Left renal pelvis (tissue), 4 donors: ENCODE measurements at places on chromosomes 7 and 10. TPM values are rescaled to one million over a fixed set of nuclear protein-coding genes. Genes with fewer than 3 reads are reported as not detected.
A peak's percentile ranks its signal among the peaks of the same experiment; 100 is the strongest.

- no peak for DNase-seq
Observed at GRCh38 chr7:151904270-151904669, 27.4 kb upstream of the PRKAG2 start.

GRCh38 chr7:95986178-95986764 lies 213.9 kb downstream of the DYNC1I1 start:
- no peak for DNase-seq

- DNase-seq, result no peak
Observed at GRCh38 chr10:13633689-13634088, 46.9 kb downstream of the PRPF18 start.

- DNase-seq, result no peak
Observed at GRCh38 chr7:11237742-11238141, 264.1 kb downstream of the PHF14 start.

GRCh38 chr10:106857213-106857612 lies 307.3 kb downstream of the SORCS1 start:
- no peak for DNase-seq

DNA sequence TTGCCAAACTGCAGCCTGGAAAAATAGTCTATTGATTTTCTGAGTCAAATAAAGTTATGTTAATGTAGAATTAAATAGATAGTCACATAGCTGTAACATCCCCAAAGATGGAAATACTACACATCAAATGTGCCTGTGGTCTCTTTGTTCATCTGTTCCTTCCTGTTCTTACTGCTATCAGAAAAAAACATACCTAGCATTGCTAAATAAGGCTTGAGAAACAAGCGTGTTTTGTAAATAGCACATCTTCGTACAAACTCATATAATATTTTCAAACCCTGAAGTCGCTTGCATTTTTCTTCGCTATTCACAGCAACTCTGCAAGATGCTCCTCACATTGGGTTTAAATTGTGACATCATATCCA lies 116.1 kb downstream of the KLF6 start:
- no peak for DNase-seq

DNA sequence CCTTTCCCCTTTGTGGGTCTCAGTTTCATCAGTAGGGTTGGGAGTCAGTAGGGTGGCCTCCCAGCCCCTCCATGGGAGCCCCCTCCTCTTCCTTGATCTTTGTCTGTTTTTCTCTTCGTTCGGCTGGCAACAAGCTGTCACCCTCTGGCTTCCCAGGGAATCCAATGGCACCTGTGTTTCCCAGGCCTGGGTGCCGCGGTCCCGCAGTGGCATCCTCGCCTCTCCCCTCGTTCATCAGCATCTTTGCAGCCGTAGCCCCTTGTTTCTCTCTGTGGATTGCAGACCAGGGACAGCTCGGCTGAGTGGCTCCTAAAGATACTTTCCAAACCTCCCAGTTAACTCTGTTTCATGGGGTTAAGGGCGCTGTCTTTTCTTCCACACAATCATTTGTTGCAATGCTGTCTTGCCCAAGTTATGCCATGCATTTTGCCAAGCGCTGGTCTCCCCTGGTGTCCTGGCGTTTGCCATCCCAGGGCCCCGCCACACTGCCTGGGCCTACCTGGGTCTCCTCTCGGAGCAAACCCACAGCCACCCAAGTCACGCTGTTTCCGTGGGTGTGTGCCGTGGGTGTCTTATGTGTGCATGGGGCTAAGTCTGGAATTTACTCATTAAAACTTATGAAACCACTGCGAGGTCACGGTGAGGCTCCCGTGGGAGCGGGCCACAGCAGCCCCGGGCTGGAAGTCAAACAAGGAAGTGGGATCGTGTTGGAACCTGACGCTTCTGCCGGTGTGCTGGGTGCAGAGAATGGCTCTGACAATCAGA lies 189.4 kb upstream of the SHH start:
- no peak for DNase-seq

- peak; percentile 35 for DNase-seq
Observed at GRCh38 chr7:148916186-148916585, 32.1 kb upstream of the EZH2 start.

GRCh38 chr10:125034675-125035074 lies 92.8 kb downstream of the ZRANB1 start:
- DNase-seq, result no peak

- DNase-seq, result no peak
Observed at GRCh38 chr7:23717788-23718187, 7.8 kb downstream of the STK31 start.

DNA sequence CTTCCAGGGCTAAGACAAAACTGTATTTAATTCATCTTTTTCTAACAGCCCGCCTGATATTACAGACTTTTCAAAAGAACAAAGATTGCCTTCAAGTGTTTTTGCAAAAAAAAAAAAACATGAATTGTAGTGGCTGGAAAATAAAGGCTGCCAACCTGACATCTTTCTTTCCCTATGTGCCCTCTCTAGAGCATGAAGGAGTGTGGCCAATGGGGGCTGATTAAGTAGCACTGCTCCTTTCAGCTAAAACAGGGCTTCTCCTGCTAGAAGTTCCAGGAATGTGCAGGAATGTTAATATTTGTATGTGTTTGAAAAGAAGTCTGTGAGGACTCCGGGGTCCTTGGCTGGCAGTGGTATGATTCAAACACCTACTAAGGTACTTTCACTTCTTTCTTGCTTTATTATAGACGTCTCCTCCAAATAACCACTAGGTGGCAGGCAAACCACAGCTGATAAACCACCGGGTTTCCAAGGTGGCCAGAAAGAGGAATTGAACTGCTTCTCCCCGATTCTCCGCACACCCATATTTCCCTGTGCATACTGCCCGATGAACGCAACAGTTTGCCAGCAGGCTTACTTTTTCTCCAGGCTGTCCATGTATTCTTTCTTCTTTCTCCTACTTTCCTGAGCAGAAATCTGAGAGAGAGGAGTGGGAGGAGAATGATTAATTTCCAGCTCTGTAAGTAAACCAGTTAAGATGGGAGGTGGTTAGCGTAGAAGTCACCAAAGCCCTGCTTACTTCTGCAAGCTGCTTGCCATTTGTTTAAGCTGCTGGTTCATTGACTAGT lies 56.8 kb upstream of the DGKI start:
- DNase-seq, result no peak

DNA sequence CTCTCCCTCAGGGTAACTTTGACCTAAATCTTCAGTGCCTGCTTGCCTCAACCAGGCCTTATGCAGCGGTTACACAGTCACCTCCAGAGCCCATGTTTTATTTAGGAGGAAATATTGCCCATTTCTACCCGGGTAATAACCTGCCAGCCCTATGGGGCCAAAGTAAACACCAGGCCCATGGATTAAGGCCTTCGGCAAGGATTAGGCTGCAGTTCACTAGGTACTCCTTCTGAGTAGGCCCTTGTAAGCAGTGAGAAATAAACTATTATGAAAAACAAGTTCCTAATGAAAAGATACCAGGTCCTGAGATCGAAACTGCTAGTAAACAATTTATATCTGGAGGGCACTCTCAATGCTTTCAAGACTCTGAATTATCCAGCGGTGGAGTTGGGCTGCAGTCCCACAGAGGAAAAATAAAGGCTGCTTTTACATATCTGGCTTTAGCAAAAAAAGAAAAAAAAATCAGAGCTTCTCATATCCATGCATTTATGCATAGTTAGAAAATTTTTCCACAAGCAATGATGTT lies 3.7 kb upstream of the HOXA10 start:
- DNase-seq, result no peak

GRCh38 chr7:148753224-148753623 lies 54.5 kb downstream of the CUL1 start:
- no peak for DNase-seq

DNA sequence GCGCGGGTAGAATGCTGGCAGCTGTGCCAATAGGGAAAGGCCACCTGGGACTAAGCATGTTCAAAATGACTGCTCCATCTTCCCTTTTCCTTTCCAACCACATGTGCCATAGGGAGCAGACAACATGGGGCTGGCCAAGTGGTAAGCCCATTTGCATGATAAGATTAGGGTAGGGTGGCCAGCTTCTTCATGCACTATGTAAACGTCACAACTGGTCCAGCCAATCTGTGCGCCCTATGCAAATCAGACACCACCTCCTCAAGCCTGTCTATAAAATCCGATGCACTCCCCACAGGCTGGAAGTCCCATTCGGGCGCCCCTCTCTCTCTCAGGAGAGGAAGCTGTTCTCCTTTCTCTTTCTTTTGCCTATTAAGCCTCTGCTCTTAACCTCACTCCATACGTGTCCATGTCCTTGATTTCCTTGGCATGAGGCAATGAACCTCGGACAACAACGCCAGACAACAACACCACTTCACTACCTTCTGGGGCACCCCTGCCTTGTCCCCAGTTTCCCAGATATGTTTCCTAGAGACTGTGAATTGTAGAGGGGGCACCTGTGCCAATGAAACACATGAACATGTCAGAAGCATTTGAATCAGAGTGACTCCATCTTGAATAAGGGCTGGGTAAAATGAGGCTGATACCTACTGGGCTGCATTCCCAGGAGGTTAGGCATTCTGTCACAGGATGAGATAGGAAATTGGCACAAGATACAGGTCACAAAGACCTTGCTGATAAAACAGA lies 19.1 kb upstream of the EXOC6 start:
- DNase-seq, result no peak

GRCh38 chr10:32204606-32205005 lies 142.4 kb downstream of the EPC1 start:
- no peak for DNase-seq

GRCh38 chr7:130444234-130444633 lies 3.4 kb upstream of the CEP41 start:
- no peak for DNase-seq

GRCh38 chr7:43926798-43927123 lies 525 bp downstream of the UBE2D4 start:
- DNase-seq, result no peak

DNA sequence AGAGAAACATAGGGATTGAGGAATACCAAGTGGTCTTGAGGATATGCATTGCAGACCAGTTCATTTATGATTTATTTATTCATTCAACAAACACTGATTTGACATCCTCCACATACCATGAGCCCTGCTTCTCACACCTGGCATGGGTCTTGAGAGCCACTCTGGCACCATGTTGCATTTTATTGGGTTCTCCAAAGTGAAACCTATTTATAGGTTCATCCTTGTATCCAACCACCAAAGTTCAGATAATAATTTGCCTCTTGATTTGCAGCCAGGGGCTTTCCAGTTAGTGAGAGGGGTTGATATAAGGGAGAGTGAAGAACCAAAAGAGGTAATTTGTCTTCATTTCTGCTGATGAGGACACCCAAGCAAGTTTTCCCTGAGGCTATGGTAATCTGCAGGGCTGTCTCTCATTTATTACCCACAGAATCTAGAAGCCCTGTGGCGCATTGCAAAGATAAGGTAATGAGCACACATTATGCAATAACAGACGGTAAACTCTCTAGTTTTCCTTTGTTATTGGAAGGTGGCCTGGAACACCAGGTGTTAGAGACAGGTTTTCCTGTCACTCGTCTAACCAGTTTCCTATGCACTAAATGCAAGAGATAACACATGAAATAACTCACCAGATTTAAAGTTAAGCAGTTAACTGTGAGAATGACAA lies 28.8 kb upstream of the ICA1 start:
- DNase-seq, result no peak

DNA sequence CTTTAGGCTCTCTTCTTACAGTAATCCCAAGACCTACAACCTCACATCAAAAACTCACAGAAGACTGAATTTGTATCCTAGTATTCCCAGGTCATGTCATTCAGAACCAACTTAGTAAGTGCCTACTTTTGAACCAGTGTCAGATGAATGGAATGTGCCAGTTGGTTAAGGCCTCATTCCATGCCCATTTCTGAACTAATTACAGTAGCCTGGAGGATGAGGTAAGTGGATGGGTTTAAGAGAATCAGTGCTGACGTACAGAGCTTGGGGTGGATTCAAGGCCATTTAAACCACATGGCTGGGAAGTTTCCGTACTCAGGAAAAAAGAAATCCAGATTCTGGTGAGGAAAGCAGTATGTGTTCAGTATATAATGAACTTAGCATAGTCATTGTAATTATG lies 21.9 kb upstream of the FOXP2 start:
- no peak for DNase-seq

DNA sequence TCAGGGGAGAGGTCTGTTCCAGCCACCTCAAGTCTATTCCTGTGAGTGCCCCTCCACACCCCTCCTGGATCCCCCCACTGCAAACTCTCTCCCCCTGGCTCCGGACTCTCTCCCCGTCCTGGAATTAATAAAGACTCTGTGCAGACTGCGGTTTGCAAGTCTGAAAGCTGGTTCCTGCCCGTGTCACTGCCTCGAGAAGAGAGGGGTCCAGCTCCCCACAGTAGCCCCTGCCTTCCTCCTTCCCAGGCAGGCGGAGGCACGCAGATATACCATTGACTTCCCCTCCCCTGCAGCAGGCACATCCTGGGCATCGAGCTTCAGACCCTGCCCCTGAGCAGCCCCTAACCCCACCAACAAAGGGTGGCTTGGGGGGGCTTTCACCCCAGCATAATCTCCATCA lies 2.2 kb upstream of the ELN start:
- DNase-seq, result no peak

- no peak for DNase-seq
Observed at GRCh38 chr7:135174941-135175340, 4.4 kb upstream of the CYREN start.

- no peak for DNase-seq
Observed at GRCh38 chr10:74058658-74059057, 60.7 kb downstream of the VCL start.

DNA sequence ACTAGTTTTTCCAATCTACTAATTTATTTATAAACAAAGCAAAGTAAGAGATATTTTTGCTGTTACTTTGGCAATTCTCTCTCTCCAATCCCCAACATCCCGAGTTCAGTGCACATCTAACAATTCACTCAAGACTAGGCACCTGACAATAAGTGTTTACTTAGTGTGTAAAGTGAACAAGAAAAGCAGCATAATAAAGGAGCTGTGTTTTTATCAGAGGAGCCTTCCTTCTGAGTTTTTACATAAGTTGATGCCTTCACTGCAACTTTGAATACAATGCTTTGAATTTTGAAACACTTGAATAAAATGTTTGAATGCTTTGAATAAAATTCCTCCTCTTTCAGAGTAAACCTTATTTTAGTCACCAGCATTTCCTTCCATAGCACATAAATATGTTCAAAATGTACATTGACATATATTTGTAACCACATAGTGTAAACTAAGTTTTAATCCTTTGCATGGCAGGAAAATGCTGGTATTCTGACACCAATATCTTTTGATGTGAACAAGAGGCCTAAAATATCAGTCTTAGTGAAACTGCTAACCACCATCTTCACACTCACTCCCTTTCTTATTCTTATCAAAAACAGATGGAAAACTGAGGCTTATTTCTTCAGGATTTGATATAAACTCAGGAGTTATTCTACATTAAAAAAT lies 11.4 kb downstream of the PDK4 start:
- DNase-seq, result no peak

GRCh38 chr7:74525881-74526280 lies 72.2 kb downstream of the GTF2IRD1 start:
- no peak for DNase-seq

GRCh38 chr7:36232971-36233550 lies 80.0 kb downstream of the EEPD1 start:
- no peak for DNase-seq

The IL2RA gene
- 0.07 TPM for polyA plus RNA-seq

The HOXA3 gene
- polyA plus RNA-seq, result 38.6 TPM

The CRYGN gene
- polyA plus RNA-seq, result 1.6 TPM

The VAX1 gene
- not detected for polyA plus RNA-seq

The FAM25G gene
- not detected for polyA plus RNA-seq

The ASIC3 gene
- polyA plus RNA-seq, result 3.0 TPM

The FGFBP3 gene
- 2.9 TPM for polyA plus RNA-seq

The LIPK gene
- polyA plus RNA-seq, result not detected

The TAS2R4 gene
- polyA plus RNA-seq, result 1.2 TPM

The MRC1 gene
- 12.4 TPM for polyA plus RNA-seq

The ORC5 gene
- 28.6 TPM for polyA plus RNA-seq

The TRIM50 gene
- 0.31 TPM for polyA plus RNA-seq
